Transverse colon (tissue), 4 donors: ENCODE measurements at places on chromosomes 12 and 14. TPM values are rescaled to one million over a fixed set of nuclear protein-coding genes. Genes with fewer than 3 reads are reported as not detected.

GPD1 gene
- total RNA-seq, result 22.1 TPM

DAO gene
- not detected for total RNA-seq

KRT79 gene
- not detected for total RNA-seq

DNA sequence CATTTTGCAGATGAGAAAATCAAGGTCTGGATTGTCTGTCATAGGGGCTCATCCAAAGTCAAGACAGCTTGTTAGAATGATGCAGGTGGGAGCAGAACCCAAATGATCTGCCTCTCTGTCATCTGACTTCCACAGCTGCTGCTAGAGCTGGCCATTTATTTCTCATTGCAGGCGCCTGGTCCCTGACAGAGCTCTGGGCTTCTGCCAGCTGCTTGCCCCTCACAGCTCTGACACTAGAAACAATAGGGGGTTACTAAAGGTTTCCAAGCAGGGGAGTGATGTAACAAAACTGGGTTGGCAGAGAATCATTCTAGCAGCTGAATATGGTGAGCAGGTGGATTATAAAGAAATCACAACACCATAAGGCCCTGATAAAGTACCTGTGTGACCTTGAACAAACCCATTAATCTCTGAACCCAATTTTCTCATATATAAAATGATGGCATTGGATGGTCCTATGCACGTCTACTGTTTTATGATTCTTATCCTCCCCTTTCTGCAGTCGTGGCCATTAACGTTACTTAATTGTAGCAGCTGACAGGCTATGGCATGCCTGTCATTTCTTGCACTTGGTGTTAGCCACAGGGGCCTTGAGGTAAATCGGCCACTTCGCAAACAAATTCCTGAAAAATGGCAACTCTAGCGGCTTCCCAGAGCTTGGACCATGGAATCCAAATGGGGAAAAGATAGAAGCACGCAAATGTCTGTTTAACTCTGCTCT, 134.6 kb downstream of the RMST start:
- DNase-seq, result no peak

DNA sequence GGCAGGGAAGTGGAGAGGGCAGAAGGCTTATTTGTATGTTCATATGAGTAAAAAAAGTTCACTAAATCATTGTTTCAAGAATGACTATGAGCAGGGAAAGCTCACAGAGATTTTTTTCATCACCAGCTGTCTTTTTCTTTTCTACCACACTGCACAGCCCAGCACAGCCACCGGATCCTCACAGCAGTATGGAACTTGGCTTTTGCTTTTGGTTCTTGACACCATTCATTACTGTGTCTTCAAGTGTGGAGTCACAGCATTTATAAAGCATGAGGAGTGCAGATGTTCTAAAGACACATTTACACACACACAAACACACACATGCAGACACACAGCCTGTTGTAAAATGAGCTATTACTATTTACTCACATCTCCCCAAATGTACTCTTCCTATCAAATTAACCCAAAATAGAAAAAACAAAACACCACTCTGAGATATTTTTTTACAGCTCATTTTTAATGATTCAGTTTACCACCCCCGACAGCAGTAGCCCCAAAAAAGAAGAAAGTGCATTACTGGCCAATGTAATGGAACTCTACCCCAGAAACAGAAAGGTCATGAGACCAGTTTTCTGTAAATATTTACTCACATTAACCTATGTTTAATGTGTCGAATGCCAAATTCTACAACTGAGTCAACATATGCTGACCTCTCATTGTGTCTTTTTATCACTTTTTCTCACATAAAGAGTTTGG, 60.5 kb downstream of the BTG1 start:
- no peak for DNase-seq

DNA sequence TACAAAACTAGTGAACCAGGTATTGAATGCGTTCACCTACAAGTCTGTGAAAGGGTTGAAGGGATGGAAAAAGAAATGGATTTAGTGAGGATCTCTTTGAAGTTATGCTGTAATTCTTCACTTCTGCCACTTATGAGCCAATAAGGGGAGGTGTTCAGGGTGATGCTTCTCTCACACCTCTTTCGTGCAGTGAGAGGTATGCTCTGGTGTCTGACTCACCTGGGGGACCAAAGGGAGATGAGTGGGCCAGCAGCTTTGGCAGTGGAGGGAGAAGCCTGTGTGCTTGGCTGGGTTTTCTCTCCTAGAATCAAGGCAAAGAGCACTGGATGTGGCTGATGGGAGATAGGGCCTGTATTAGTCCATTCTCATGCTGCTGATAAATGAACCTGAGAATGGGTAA, 45.4 kb downstream of the E2F7 start:
- DNase-seq, result no peak

DNA sequence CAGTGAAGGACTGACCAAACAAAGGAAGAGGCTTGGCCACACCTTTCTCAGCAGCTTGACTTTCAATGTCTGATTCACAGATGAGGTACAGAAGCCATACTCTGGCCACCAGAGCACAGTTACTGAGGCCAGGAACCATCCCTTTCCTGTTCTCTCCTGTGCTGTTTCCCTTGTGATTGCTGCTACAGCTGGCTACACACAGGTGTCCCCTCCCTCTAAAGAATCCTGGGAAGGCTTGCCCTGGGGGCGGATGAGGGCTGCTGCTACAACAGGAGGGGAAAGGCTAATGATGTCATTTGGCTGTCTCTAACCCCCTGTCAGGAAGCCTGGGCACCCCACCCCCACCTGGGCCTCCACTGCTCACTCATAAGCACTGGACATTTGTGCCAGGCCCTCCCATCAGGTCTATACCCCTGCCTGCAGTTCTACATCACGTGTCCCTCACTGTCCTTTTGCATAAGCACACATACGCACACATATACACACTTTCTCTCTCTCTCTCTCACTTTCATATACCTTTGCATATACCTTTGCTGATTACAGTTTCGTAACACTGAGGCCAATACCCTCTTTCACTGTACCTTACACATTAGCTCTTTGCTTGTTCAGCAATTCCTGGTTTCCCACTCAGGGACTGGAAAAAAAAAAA, 41.4 kb downstream of the PRPF40B start:
- no peak for DNase-seq

DNA sequence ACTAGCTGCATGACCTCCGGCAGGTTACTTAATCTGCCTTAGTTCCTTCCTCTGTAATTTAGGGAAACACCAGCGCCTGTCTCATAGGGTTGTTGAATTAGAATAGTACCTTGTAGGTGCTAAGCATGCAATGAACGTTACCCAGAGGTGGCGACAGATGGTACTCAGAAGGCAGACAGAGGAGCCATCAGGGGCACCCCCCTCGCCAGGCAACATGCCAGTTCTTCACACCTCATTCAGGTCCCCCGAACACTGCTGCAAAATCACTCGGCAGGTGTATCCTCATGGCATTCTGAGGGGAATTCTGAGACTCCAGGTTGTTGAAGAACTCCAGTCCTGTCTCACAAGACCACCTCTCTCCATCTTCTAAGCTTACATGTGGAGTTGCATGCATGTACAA, 10.1 kb downstream of the ISM2 start:
- no peak for DNase-seq

- peak; percentile 48 for DNase-seq
Measured at GRCh38 chr12:105083551-105084105, 630 bp downstream of the ALDH1L2 start.

- DNase-seq, result no peak
Measured at GRCh38 chr14:99703381-99703780, 19.3 kb downstream of the CYP46A1 start.

GRCh38 chr14:102805371-102805891, 28.2 kb downstream of the TRAF3 start:
- peak; percentile 46 for DNase-seq

DNA sequence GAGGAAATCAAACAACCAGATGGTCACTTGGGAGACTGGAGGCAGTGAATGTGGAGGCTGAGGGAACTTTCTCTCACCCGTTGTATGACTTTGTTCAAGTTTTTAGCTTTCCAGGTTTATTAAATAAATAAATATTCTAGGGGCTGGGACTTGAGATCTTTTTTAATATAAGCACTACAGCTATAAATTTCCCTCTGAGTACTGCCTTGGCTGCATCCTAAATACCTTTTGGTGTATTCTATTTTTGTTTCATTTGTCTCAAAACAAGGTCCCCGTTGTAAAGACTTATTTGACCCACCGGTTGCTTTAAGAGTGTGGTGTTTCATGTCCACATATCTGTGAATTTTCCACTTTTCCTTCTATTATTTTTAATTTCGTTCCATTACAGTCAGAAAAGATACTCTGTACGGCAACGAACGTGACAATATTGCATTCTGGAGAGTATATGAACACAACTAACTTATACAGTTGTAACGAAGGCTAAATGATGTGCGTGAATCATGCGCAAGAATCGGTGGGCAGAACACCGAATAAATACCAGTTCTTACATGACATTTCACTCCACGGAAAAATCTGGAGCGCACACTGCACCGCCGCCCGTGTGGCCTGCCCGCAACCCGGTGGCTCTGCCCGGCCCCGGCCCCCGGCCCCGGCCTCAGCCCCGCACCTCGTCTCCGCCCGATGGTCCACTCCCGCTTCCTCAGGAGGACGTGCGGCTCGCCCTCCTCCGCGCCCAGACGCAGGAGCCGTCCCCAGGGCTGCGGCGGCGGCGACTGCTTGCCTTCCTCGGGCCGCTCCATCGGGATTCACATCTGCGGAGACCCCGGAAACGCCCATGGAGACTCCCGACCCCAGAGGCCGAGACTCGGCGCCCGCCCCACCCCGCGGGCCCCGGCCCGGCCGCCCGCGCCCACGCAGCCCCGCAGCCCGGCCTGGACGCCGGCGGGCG, 602 bp downstream of the CHFR start:
- DNase-seq, result peak; percentile 20

GRCh38 chr12:123109319-123109772, 41.5 kb downstream of the PITPNM2 start:
- no peak for DNase-seq

DNA sequence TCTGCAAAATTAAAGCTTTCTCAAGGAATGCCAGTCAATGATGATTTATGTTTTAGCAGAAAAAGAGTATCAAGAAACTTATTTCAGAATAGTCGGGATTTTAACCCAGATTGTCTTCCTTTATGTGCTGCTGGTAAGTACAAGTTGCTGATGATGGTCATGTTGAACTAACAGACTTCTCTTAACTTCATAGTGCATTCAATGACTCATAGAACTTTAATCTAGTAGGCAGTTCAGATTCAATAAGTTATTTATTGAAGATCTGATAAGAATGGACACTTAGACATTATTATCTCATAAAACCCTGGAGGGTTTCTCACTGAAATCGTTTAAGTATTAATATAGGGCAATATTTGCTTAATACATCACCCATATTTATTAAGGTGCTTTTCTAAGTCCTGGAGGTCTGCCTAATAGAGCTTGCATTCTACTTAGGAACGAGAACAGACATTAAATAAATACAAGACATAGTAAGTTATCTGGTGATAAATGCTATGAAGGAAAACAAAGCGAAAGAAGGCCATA, 33.8 kb downstream of the TOGARAM1 start:
- no peak for DNase-seq

DNA sequence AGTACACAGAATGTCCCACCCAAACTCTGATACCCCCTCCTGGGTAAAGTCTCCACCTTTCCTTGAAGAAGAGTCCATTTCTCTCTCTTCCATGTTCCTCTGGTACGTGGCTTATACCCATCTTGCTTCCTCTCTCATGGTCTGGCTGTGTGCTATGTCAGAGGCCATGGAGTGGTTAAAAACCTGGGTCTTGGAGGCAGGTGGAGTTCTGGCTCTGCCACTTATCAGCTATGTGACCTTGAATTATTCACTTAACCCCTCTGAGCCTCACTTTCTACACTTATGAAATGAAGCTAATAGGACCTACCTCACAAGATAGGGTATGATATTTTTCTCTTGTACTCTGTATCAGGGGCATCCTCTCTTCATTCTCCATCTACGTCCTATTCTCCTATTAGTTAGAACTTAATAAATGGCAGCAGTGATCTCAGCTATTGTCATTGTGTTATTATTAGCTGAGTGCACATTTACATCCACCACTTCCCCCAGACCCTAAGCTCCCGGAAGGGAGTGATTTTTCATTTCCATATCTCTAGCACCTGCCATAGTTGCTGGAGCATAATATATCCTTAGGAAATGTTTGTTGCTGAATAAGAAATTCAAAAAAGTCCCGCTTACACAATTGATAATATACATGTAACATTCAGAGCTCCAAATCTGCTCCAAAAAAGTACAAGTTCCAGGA, 59.8 kb upstream of the NOS1 start:
- DNase-seq, result no peak

DNA sequence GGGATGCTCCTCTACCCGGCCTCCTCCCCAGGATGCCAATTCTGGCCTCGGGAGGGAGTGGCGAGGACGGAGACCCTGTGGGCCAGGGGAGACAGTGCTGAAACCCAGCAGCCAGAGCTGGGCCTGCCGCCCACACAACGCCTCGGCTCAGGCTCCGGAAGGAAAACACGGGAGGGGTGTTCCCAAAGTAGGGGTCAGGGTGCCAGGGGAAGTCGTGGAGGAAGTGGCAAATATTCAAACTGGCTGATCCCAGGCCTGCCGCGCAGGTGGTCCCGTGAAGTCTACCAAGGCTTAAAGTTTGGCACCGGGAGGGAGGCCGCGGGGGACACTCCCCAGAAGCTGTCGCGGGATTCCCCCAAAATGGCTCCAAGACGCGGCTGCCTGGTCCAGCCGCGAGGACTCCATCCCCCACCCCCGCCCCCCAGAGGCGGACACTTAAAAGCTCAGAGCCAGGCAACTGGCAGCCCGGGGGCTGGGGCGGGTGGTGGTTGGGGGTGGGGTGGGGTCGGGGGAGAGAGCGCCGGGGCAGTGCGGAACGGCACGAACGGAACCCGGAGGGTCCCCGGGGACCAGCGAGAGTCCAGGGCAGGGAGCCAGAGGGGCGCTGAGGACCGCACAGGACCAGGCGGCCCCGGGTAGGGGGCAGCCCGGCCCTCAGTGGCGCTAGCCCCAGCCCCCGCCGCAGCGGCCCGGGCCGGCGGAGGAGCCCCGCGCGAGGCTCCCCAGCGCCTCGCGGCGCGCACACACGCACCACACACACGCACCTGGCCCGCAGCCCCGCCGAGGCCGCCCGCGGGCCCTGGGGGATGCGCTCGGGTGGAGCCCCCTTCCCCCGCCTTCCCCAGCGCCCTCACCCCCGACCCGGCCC, 20.0 kb downstream of the BEGAIN start:
- DNase-seq, result no peak

DNA sequence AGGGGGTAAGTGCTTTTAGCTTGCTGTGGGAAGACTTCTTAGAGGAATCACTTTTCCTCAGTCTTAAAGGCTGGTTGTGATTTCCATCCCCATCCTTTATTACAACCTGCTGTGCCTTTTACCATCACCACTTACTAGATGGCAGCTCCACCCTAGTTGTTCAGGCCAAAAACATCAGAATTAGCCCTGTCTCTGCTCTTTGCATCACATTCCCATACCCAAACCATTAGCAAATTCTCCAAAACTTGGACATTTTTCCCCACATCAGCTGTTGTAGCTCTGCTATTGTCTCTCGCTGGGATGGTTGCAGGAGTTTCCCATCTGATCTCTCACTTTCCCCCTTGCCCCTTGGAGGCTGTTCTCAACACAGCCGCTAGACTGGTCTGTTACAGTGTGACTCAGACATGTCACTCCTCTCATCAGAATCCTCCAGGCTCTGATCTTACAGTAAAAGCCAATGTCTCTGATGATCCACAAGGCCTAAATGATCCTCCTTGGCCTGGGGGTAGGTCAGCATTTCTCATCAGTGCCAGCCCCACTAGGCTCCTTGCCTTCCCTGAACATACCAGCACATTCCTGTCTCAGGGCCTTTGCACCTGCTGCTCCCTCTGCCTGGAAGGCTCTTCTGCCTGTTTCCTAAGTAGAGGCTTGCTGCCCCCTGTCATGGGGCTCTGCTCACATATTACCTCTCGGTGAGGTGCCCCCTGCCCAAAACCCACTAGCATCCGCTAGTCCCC, 102.5 kb downstream of the BEGAIN start:
- no peak for DNase-seq
